ENCODE measurements at places on chromosomes 3 and 15. TPM values are rescaled to one million over a fixed set of nuclear protein-coding genes. Genes with fewer than 3 reads are reported as not detected.
A peak's percentile ranks its signal among the peaks of the same experiment; 100 is the strongest.

Gene EPHB3
- 36.2 TPM for total RNA-seq

DNA sequence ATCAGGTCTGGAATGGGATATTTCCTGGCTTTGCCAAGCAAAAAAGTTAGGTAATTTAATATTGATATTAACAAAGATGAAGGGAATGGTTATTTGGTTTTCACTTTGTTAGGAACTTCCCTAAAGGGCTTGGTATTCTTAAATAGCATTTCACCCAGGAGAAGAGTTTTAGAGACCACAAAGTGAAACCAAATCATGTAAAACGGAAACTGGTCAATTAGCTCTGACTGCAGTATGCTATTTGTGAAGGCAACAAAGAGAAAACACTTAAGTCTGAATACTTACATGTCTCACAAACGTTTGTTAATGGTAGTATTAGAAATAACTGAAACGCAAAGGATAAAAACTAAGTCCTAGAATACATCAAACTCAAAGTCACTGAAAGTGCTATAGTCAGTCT is 32.4 kb upstream of the SETMAR start:
- peak; percentile 10 for DNase-seq

DNA sequence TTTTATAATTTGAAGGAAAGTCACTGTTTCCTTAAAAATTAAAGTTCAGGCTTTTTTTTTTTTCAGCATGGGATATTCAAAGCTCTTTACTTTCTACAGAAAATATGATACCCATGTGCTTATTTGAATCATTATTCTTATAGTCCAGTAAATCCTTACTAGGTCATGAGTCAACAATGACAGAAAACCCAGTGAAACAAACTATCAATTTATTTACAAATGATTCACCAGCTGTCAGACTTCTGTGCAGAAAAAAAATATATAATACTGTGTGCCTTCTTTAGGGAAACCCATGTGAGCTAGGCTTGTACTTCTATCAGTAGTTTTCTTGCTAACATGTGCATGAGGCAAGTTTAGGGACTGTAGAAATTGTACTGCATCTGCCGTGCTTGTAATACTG is 1.2 kb downstream of the ACP3 start:
- no peak for DNase-seq

DNA sequence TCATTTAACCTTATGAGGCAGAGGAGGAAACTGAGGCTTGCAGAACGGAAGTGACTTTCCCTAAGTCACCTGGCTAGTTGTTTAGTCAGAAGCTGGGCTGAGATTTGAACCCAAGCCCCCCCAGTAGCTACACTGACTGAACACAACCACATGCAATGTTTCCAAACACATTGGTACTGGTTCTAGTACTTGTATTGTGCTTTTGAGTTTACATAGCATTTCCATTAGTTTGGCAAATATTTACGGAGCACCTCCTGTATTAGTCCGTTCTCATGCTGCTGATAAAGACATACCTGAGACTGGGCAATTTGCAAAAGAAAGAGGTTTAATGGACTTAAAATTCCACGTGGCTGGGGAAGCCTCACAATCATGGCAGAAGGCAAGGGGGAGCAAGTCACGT is 56.3 kb upstream of the ITGA11 start:
- DNase-seq, result no peak

DNA sequence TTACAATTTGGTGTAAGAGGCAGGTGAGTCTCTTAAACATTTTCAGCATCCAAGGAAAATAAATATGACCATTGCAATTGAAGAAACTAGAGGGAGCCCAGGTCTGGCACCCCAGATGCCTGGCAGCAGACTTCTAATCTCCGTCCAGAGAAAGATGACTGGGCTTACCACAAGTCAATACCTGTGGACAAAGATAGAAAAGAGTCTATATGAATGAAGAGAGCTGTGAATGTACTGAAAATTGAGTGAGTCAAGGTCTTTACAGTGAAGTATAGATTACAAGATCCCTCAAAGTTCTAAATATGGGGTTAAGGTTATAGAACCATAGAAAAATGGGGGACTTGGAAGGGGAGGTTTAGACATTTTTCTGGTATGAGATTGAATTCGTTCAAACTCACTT is 827.4 kb upstream of the NR2F2 start:
- DNase-seq, result no peak

Gene CHRM5
- total RNA-seq, result not detected

All from muscle of leg (tissue), 16 donors.